Large intestine (tissue), 12 donors: ENCODE measurements at places on chromosomes 1 and 21. TPM values are rescaled to one million over a fixed set of nuclear protein-coding genes. Genes with fewer than 3 reads are reported as not detected.

TFF3 gene
- 585 TPM for polyA plus RNA-seq

FLG gene
- polyA plus RNA-seq = 0.73 TPM

DNA sequence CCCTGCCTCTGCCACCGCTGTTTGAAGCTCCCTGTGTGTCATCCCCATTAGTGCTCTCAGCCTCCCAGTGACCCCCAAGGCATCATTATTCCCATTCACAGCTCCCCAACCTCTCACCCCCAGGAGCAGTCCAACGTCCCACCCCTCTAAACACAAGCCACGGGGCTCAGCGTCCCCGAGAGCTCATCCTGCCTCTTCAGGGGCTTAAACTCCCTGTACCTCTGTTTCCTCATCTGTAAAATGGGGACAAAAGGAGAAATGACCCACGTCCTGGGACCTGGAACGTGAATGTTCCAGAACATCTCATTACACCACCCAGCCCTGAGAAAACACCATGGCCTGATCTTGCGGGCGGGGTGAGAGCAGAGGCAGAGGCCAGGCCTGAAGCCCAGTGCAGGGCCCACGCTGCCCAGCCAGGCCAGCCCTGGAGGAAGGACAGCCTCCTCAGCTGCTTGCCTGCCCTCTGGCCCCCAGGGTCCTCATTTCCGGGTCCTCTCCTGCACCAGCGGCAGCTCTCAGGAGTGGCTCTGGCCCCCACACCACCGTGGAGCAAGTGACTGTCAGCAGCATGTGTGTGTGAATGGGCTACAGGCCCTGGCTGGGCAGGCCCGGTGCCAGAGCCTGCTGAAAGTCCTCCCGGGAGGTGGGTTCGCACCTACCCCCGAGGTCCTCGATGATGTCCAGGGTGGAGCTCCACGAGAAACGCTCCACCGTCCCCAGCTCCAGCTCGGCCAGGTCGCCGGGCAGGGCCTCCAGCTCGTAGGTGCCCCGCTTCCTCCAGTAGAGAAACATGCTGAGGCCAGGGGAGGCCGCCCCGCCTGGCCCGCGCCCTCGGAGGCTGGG is 14.1 kb upstream of the PLEKHG5 start:
- no peak for DNase-seq

- DNase-seq = no peak
These were observed 101.1 kb downstream of the ADARB1 start for GRCh38 chr21:45175326-45176095.

- no peak for DNase-seq
These were observed 29.3 kb upstream of the ZBTB21 start for GRCh38 chr21:42039470-42039901.
